ENCODE measurements at places on chromosomes 7 and 10.

- DNase-seq: no peak
These were observed 56.7 kb upstream of the JCAD start for GRCh38 chr10:30116041-30116491.

GRCh38 chr7:115040495-115040894, 118.6 kb downstream of the MDFIC start:
- DNase-seq: no peak

GRCh38 chr10:47276576-47277351, 23.2 kb upstream of the GDF10 start:
- no peak for DNase-seq

DNA sequence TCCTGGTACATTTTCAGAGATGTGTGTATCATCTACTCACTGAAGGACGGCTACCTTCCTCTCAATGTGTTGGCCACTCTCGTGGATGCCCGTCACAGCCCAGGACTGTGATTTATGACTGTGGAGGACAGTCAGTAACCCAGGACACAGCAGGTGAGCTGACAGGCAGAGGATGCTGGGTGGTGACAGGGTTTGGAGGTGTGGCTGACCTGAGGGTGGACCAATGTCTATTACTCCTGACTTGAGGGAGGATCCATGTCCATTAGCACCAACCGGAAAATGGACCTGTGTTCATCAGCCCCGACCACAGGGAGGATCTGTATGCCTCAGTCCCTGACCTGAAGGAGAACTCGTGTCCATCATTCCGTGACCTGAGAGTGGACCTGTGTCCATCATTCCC, 96.1 kb downstream of the ADCY1 start:
- DNase-seq: no peak

DNA sequence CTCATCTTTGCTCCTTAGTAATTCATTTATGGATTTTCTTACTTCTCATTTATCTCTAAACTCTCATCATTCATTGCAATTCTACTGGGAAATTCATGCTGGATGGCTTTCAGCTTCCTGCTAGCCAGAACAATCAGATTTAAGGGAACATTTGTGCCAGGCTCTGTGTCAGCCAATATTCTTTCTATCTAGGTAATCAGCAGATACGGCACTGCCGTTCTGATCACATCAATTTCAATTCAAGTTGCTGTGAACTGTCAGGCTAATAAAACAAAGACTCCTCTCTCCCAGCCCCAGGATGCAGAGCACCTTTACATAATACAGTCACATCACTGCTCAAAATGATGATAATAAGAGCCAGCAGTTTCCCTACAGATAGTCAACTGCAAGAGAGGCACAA, 468.3 kb downstream of the SORCS1 start:
- DNase-seq: no peak

All from stimulated activated CD8-positive, alpha-beta memory T cell treated with anti-CD3 and anti-CD28 coated beads, Interleukin-7, amount 100 ng/mL, for 1 hour (primary cell).